ENCODE measurements at places on chromosomes 3 and 15.

DNA sequence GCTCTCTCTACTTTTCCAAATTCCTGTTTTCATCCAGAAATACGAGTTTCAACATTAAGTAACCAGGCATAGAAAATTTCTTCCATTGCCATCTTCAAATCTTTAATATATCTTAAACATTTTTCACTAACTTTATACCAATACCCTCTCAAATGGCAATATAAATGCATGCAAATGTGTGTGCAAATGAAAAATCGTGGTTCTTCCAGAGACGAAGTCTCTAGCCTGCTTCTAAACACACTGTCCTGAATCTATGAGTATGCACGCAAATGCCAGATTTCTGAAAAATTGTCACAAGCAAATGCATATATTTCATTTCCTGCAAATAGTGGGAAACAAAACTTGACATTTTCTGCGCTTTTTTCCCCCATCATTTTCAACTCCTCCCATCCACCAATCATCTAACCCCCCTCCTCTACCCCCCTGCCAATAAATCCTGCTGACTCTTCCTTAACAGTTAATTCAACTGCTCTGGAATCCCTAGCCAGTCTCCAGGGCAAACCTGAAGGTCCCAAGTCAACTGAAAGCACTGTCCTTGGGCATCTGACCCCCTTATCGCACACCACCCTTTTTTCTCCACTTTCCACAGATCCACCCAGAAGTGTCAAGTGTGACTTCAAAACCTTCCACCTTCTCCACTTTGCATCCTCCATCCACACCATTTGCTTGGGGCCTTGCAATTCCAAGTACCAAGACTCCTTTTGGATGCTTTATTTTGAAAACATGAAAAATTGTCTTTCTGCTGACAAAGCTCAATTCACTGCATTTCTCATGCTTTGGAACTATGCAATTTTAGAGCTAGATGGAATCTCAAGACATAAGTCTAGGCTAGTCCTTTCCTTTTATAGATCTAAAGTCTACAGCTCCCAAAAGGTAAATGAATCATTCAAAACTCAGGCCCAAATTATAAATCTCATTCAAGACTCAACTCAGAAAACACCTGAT is 144.7 kb downstream of the OSBPL10 start:
- no peak for DNase-seq

- no peak for DNase-seq
These were observed 45.7 kb downstream of the EXOG start for GRCh38 chr3:38541806-38542205.

DNA sequence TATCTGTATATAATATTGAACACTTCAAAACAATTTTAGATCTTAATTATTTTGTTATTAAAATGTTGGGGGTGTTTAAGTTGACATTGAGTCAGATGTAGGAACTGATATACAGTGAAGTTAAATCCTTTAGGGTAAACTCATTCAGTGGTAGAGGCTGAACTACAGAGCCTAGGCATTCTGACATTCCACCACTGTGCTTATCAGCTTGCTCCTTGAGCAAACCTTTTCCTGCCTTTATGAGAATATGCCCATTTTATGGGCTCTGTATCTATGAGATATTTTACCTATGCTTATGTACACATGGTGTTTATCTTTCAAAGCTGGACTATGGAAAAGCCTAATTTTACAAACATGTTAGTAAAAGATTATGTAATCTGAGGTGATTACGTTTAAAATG is 407.5 kb downstream of the ZBTB20 start:
- no peak for DNase-seq

DNA sequence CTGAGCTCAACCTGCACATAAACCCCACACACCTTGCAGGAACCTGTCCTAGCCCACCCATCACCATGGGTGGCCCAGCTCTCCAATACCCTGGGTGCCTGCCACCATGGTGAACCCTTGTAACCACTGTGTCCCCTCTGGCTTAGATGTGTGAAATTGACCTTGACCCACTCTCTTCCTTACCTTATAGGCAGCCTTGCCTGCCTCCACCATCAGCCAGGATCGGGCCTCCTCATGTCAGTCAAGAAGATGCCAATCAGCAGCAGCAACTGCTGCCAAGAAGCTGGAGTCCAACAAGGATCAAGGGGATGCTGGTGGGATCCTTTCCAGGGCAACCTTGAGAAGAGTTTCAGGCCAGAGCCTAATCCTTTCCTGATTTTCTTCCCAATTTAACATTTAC is 8.8 kb upstream of the CYP11A1 start:
- no peak for DNase-seq

DNA sequence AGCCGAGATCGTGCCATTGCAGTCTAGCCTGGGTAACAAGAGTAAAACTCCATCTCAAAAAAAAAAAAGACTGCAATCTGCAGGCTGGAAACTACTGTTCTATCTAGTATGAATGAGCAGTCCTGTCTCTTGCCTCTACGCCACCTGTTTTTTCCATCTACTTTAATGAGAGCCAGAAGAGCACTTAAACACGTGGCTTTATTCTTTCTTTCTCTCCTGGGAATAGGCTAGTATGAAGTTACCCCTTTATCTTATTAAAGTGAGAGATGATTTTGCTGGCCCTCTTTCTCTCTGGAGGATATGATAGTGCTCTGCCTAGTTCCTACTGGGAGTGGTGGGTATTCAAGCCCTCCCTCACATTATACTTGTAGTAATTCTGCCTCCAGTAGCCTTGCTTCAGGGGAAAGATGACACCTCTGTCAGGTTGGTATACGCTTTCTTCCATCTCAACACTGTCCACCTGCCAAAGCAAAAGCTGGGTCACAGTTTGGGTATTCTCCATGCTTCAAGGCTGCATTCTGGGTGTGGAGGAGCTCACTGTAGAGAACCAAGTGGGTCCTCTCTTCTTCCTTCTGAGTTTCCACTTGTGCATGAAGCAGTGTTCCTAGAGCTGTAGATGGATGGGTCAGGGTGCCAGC is 17.8 kb downstream of the MAPKBP1 start:
- DNase-seq, result no peak

- no peak for DNase-seq
These were observed 54.2 kb downstream of the UBE2E1 start for GRCh38 chr3:23859839-23860382.

- no peak for DNase-seq
These were observed 56.4 kb downstream of the RPL39L start for GRCh38 chr3:187082758-187083375.

DNA sequence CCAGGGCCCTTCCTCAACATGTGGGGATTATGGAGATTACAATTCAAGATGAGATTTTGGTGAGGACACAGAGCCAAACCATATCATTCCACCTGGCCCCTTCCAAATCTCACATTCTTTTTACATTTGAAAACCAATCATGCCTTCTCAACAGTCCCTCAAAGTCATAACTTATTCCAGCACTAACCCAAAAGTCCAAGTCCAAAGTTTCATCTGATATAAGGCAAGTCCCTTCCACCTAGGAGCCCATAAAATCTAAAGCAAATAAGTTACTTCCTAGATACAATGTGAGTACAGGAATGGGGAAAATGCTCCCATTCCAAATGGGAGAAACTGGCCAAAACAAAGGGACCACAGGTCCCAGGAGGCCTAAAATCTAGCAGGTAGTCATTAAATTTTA is 309.5 kb upstream of the SLITRK3 start:
- no peak for DNase-seq

GRCh38 chr15:51075364-51075763 is 19.3 kb downstream of the TNFAIP8L3 start:
- no peak for DNase-seq

- no peak for DNase-seq
These were observed 330.7 kb upstream of the TPM1 start for GRCh38 chr15:62711691-62712454.

DNA sequence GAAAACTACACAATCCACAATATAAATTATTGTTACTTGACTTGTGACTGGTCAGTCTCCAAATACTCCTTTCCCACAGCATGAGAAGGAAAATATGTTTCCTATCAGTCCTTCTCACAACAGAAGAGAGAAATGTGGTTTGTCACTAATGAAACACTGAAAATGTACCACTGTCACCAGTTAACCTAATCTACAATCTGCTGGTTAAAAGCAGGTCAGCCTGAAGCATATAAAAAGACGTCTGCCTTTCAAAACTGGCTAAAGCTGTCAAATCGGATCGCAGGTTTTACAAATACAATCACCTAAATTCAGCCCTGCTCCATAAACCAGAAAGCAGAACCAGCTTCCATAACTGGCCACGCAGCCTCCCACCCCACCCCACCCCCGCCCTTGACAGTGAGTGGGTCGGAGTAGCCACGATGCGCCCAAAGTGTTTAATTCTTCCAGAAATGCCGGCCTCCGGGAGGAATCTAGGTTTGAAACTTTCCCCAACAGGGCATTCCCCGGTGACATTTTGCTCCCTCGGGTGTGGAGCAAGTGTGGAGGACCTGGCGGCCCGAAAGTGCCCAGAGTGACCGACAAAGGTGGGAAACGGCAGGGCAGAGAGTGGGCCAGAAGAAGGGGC is 682 bp downstream of the ETFA start:
- DNase-seq, result no peak

DNA sequence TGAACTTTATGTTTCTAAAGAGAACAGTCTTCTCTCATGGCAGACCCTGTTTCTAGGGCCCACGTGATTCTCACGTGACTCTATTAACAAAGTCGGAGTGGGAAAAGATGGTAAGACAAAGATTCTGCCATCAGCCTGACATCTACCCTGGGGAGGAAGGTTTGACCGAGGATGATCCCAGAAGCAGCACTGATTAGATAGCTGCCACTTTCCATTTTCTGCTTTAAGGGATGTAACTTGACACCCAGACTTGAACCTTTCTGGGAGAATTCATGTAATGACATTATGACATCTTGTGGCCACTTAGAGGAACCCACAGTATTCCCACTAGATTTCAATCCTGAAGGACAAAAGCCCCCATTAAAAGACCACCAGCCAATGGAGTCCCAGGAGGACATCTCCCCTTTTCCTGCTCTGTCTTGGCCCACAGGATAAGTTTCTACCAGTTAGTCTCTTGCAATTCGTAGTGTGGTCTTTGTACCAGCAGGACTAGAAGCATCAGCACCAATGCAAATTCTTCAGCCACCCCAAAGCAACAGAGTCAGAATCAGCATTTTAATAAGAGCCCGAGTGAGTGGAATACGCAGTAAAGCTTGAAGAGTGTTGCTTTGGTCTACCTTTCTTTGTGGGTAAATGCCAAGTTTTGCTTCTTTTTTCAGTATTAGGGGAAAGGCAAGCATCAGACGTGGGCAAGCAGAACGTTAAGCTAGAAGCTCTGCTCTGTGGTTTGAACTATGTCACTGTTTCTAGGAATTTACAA is 480.5 kb upstream of the PROK2 start:
- no peak for DNase-seq

GRCh38 chr3:40751666-40752065 is 226.9 kb downstream of the ZNF621 start:
- no peak for DNase-seq

DNA sequence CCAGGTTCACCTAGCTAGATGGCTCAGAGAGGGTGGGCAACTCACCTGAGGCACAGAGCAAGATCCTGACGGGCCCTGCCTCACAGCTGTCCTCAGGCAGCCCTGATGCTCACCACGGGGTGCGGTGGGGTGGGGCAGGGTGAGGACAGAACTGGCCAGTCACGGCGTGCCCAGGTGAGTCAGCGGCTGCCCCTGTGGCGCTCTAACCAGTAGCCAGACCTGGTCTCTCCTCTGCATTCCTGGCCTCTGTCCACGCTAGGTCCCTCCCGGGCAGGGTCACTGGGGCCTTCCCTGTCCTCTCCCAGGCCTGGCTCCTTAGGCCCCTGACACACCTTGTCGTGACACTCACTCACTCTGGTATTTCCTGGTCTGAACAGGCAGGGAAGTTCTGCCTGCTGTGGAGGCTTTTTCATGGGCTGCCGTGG is 901 bp downstream of the ALS2CL start:
- DNase-seq, result no peak

- no peak for DNase-seq
These were observed 189.9 kb downstream of the SOX2 start for GRCh38 chr3:181901626-181902025.

DNA sequence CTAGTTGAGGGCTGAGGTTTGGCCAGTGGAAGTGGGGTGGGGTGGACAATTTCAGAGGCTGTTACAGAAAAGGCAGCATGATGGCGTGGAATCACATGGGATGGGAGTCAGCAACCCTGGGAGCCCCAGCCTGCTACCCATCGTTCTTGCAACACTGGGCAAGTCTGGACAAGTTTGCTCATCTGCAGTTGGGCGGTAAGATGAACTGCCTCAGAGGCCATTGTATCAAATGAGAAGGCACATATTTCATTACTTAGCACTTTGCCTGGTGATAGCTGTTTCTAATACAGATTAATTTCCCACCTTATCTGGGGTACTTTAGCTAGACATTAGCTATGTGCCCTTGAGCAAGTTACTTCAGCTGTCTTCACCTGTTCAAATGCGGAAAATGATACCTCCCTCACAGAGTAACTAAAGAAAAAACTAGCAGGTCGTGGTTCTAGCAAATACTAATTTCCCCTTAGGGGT is 248.9 kb downstream of the THSD4 start:
- DNase-seq, result no peak

GRCh38 chr3:22907161-22907780 is 295.9 kb upstream of the UBE2E2 start:
- DNase-seq, result no peak

DNA sequence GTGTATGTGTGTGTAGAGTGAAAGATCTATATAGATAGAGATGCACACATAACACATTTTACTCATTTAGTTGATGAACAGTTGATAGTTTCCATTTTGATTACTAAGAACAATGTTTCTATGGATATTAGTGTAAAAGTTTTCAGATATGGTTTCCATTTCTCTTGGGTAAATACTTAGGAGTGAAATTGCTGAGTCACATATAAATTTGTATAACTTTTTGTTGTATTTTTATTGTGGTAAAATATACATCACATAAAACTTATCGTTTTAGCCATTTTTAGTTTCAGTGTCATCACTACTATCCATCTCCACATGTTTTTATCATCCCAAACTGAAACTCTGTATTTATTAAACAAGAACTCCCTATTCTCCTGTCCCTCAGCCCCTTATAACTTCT is 258.3 kb downstream of the RYR3 start:
- no peak for DNase-seq

DNA sequence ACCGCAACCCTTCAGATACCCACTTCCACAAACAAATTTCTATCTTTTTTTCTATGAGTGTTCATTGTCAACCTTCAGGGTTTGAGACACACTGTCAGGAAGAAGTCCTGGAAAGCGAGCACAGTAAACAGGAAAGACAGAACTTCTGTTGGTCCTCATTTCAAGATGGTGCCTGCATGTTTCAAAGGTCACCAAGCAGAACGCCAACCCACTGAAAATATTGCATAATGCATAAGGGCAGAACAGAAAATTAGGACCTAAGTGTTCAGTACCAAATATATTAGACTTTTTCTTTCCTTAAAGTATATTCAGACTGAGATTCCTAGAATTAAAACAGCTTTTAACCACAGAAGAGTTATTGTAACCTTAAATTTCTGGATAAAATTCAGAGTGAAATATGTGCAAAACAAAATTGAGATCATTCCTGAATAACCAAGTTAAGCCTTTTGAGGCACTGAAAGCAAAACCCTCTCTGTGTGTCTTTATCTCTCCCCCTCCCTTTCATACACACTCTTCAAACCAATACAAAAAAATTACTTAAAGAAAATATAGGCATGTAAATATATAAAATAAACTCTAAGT is 387.8 kb upstream of the THBS1 start:
- no peak for DNase-seq

Measured in stimulated activated CD8-positive, alpha-beta memory T cell treated with anti-CD3 and anti-CD28 coated beads, Interleukin-7, amount 100 ng/mL, for 1 hour (primary cell).